Stimulated activated CD8-positive, alpha-beta memory T cell treated with anti-CD3 and anti-CD28 coated beads, Interleukin-7, amount 100 ng/mL, for 1 hour (primary cell): ENCODE measurements at places on chromosomes 12 and 14.

GRCh38 chr12:48142818-48143674 is 14.3 kb downstream of the ASB8 start:
- no peak for DNase-seq

- no peak for DNase-seq
Measured at GRCh38 chr12:12883369-12884001, 7.9 kb upstream of the GPRC5A start.

- DNase-seq, result no peak
Measured at GRCh38 chr12:32120419-32120818, 13.8 kb downstream of the BICD1 start.

DNA sequence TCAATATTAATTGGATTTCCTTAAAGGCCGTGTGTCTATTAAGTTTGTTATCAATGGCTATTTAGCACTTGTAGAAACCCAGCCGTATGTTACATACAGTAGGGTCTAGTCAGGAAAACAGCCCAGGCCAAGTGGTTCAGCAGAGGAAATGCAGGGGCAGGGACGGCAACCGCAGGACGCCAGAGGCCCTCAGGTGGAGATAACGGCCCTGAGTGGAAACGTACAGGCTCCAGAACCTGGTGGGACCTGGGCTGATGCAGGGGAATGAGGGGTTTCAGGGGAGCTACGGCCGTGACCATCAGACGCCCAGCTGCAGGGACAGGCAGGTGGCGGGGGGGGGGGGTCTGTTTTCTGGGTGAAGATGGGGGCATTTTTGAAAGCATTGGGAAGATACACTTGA is 3.7 kb upstream of the ANKLE2 start:
- no peak for DNase-seq

GRCh38 chr14:53563628-53564027 is 393.0 kb downstream of the BMP4 start:
- DNase-seq, result no peak

DNA sequence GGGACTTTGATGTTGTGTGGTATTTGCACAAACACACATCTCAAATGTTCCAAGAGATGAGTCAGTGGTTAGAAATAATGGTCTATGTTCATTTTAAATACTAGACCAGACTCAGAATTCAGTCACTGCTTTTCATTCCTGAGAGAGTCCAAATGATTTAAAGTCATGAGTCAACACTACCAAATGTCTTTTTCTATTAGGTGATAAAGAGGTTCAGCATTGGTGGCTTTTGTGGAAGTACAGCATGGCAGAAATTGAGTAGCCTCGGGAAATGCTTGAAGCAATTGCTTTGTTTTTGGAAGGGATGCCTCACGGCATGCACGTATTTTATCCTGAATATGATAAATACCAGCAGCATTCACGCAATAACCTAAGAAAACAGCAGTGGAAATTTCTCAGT is 115.7 kb downstream of the DIO2 start:
- no peak for DNase-seq

- DNase-seq, result no peak
Measured at GRCh38 chr14:50944647-50945413, 547 bp upstream of the PYGL start.

DNA sequence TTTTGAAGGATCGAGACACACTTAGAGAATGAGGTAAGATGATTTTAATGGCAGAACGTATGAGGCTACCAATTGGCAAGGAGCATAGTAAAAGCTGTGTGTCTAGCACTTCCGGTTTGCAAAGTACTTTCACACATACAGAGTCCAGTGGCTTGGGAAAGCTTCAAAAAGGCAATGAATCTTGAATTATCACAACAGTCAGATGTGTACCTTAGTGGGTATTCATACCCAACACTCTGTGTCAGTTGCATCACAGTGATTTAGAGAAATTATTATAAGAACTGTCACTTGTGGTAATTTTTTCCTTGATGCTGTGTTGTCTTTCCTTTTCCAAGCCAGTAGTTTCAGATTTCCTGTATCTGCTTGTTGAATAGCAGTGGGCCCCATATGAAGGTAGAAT is 424.1 kb downstream of the PCNX1 start:
- no peak for DNase-seq

DNA sequence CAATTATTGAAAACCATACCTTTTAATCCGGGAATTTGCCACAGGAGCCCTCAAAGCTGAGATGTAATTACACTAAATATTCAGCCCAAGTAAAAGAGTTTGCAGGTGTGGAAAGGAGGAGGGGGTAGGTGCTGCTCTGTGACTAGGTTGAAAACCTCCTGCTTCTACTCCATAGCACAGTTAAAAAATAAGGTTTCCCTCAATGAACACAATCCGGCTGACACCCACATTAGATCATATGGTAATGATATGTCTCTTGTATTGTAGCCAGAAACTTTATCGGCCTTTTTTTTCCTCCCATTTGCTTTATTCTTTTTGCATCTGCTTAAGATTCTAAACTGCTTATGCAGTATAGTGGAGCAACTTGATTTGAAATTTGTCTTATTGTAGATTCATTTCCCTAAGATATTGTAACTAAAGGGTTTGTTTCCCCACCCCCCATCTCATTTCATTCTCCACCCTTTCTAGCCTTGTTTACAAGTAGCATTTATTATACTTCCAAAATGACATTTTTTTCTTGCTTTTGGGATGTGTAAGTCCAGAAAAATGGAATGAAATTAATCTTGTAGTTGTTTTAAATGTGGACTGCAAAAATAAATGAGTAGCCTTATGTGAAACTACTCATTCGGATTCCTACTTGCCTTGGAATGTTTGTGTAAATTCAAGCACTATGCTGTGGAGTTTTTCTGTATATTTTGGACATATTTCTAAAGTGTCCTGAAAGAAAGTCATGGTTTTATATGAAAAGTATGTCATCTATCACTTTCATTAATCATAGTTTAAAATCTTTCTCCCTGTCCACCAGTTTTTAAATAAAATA is at the start of gene DCN:
Gene DCN, minus strand, starts transcription at position 182 of the 820 bp plus-strand sequence. CDS start 4,265 bp downstream, outside the sequence.
- no peak for DNase-seq

GRCh38 chr12:6056406-6057240 is 67.8 kb downstream of the VWF start:
- DNase-seq, result no peak

DNA sequence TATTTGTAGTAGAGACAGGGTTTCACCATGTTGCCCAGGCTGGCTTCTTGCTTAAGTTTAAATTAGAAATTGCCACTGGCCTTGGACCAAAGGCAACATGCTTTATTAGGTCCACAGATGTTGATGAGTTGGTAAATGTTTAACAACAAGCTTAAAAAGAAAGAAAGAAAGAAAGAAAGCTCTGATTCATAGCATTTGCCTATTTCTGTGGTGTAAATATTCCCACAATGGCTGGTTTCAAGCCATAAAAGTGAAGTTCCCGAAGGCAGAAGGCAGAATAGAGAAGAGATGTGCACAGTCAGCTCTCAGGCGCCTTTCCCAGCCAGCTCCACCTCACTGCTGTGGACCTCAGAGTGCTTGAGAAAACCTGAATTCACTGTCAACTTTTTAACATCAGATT is 26.4 kb downstream of the KCNK13 start:
- no peak for DNase-seq

- DNase-seq, result peak; percentile 43
Measured at GRCh38 chr14:21525962-21526671, at the start of gene SALL2. TSS of gene SALL2 (minus strand) at chr14:21526346. CDS start at chr14:21526127, 219 bp downstream.

DNA sequence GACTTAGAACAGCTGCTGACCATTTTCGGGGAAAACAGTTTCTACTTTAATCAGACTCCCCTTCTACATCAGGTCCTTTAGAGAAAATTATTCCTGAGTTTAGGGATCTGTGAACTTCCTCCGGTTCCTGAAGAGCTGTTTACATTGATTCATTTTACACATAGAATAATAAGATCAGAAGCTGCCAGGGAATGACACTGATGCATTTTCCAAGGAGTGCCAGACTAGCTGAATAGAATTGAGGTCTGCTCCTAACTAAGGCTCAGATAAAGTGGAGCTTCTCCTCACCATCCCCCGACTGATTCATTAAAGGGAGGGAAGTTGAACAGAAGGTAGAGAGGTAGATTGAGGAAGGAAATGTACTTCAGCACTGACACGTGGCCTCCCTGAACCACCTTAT is 41.9 kb upstream of the PSMA6 start:
- no peak for DNase-seq

DNA sequence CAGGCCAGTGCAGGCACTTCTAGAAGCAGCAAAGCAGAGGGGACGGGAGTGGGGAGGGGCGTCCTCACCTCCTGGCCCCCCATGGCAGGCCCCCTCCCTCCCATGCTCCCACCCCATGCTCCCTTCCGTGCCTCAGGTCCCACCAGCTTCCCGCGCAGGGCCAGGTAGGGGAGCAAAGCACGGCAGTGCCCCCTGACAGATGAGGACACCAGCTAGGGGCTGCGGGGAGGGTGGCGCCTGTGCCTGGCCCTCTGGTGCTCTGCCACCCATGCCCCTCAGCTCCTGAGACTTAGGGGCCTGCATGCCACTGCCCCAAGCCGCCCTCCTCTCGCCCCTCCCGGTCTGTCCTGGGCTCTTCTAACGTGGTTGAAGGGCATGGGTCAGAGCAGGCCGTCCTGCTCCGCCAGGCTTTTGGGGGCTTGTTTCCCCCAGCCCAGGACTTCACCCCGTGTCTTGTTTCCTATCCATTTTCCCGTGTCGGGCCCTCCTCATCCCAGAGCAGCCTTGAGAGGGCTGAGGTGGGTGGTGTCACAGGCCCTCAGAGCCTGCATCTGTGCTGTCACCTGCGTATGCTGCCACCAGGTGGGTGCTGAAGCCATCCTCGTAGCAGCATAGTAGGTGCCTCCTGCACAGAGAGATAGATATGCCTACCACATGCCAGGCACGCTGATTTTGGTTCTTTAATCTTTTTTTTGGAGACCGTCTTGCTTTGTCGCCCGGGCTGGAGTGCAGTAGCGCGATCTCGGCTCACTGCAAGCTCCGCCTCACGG is 10.2 kb downstream of the TRMT61A start:
- no peak for DNase-seq

- no peak for DNase-seq
Measured at GRCh38 chr12:45260104-45260815, 44.4 kb downstream of the ANO6 start.
